NCI-H2107 (cell line): ENCODE measurements at places on chromosomes 12 and 14.

- DNase-seq: no peak
Measured at GRCh38 chr14:81485781-81486180, 47.9 kb downstream of the SEL1L start.

DNA sequence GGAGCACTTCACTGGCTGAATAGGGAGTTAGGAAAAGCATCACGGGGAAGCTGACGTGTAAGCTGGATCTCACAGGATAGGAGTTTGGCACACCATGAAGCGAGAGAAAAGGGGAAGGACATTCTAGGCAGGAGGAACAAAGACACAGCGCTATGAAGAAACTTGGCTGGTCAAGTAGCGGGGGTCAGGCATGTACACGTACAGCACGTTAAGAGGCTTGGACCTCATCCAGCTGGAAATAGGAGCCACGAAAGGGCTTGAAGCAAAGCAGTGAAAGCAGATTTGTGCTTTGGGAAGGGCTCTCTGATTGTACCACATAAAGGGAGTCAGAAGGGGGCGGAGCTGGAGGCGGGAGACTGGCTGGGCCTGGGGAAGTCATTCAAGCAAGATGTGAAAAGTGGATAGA lies 19.6 kb upstream of the GALNT8 start:
- peak; percentile 3 for DNase-seq

DNA sequence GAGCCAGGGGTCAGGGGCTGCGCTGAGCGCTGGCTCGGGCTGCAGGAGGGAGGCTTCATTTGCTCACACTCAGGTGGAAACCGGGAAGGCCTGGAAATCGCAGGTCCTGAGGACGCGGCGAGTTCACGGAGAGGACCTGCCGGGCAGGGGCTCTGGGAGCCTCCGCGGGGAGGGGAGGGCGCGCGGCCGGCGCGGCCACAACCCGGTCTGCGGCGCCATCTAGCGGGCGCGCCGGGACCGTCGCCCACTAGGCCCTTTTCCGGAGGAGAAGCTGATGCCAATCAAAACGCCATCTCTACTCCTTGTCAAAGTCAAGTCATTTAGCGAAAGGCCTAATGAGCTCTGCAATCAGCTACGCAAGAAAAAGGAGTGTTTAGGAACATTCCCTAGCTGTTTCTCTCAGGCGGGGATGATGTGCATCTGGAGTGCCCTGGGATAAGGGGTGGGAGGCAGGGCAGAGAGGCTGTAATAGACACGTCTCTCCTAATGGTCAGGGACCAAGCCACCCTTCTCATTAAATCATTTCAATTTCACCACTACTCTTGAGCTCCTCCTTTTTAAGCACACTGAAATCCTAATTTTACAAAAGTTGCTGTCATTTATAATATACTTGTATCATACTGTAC lies 885.8 kb upstream of the TMEM132C start:
- DNase-seq: peak; percentile 34

DNA sequence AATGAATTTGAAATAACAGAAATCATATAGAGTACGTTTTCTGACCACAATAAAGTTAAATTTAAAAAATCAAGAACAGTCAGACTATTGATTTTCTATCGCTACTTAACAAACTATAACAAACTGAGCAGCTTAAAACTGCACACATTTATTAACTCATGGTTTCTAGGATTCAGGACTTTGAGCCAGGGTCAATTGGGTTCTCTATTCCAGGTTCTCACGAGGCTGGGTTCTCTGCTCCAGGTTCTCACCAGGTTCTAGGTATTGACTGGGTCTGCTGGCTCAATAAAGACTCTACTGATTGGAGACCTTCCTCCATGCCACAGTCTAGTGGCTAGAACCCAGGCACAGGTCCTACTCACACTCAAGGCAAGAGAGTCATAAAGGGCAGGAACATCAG lies 22.8 kb downstream of the ABCC9 start:
- DNase-seq: no peak

DNA sequence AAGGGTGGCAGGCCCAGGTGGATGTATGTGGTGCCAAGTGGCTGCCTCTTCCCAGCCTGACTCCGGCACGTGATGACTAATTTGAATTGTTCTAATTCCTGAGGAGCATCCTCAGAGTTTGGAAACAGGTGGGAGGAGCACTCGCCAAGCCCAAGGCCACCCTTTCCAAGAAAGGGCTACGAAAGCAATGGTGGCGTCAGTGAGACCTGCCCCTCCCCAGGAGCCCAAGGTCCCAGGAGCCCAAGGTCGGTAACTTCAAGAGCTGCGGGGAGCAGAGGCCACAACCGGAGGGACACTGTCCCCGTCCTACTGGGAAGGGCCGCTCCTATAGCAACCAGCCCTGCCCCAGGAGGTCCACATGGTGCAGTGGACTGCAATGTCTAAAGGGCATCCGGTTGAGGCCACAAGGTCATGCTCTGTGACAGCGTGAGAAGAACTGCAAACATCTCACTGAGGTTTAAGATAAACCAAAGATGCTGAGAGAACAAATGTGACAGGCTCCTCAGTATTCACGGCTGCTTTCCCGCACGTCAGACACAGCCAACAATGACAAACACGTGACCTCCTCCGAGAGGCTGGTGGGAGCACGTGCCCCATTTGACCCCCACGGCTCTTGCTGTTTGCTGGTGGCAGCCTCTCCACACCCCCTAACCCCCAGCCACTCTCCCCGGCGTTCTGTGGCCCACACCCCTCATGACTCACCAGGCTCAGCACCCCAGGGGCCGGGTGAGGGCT lies 79.6 kb downstream of the ITPK1 start:
- no peak for DNase-seq

- DNase-seq: no peak
Measured at GRCh38 chr14:81673930-81674329, 140.3 kb upstream of the SEL1L start.

- DNase-seq: no peak
Measured at GRCh38 chr12:26347300-26347699, 151.9 kb downstream of the SSPN start.

- DNase-seq: no peak
Measured at GRCh38 chr12:71940068-71940467, 1.4 kb downstream of the TPH2 start.

DNA sequence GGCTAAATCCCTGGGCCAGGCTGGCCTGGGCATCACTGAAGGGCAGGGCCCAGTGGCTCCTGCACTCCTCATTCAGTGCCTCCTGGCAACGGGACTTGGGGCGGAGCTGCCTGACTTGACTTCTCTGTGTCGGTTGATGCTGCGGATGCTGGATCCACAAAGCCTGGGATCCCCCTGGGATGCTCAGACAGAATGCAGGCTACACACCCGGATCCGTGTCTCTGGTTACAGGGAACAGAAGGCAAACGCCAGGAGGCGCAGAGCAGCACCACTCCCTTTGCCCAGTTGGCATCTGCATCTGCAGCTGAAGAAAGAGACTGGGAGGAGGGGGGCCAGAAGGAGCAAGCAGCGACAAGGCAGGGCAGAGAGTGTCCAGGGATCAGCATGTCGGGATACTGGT lies 154.5 kb upstream of the FKBP4 start:
- no peak for DNase-seq

- no peak for DNase-seq
Measured at GRCh38 chr12:69684466-69684865, 14.6 kb downstream of the BEST3 start.

GRCh38 chr12:55365086-55365485 lies 2.3 kb downstream of the OR6C75 start:
- DNase-seq: no peak

DNA sequence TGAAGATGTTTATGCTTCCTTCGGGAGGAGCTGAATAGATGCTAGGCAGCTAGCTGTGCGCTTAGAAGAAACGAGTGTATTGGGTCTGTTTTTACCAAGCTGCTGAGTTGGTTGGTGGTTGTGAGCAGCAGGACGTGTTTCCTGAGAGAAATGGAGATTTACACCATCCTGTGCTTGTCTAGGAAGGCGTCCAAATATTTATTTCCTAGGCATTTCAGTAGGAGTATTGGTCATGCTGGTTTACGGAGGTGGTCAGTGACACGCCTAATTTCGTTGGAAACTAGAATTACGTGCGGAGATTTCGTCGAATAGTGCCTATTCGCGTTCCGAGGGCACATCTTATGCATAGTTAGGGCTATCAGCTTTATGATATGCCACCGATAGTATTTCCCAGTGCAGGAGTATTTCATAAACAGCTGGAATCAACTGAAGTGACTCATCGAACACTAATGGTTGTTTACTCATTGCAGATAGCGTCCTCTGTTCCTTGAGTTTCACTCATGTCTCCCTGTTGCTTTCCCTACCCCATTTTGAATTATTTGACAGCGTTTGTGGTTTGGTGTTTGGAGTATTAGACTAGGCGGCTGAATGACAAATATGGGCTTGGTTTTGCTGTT lies 780 bp downstream of the TBC1D15 start:
- DNase-seq: no peak

- DNase-seq: no peak
Measured at GRCh38 chr12:54277823-54278276, 2.1 kb downstream of the CBX5 start.

GRCh38 chr14:53032838-53033390 lies 82.1 kb upstream of the FERMT2 start:
- no peak for DNase-seq
